ENCODE measurements at places on chromosomes 12 and 14. TPM values are rescaled to one million over a fixed set of nuclear protein-coding genes. Genes with fewer than 3 reads are reported as not detected.

Gene OR5AU1
- total RNA-seq = not detected

Gene FGF23
- not detected for total RNA-seq

DNA sequence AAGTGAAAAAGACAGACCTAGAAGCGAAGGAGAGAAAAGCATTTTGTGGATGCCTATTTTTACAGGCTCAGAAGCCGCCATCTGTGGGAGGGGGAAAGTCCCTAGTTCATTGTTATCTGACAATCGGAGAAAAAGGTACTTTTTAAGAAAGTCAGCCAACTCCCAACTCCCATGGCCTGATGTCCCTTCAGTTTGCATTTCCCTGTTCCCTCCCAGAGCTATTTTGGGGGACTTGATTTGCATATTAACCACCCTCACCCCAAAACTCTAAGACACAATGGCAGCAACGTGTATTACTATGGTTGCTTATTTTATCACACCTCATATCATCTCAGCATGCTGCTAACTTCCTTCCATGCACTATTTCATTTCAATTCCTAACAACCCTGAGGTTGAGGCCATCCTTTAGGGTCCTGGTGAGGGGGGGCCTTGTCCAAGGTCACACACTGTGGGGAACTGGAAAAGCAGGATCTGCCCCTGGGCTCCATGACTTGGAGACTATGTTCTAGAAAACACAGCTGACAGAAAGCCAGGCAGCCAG is 18.7 kb downstream of the HVCN1 start:
- DNase-seq = peak; percentile 69

GRCh38 chr12:754473-754820 is 2.1 kb downstream of the WNK1 start:
- peak; percentile 9 for DNase-seq

- peak; percentile 21 for DNase-seq
These were observed 33.0 kb downstream of the HIGD1C start for GRCh38 chr12:50985322-50985721.

DNA sequence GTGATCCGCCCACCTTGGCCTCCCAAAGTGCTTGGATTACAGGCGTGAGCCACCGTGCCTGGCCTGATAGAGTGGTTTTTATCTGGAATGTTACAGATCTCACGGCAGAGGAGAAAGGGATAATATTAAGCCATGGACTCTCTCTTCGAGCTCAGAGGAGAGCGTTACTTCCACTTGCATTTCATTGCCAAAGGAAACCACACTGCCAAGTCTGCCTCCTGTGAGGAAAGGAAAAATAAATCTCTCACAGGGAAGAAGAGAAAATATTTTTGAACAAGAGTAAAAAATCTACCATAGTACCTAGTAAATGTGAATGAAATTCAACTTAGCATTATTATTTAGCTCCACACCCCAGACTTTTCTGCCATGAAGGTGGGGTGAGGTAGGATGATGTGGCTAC is 319.2 kb upstream of the PRICKLE1 start:
- no peak for DNase-seq

GRCh38 chr12:87311206-87311605 is 718.0 kb downstream of the C12orf50 start:
- no peak for DNase-seq

- DNase-seq = no peak
These were observed 8.9 kb downstream of the SLC7A8 start for GRCh38 chr14:23174296-23175184.

DNA sequence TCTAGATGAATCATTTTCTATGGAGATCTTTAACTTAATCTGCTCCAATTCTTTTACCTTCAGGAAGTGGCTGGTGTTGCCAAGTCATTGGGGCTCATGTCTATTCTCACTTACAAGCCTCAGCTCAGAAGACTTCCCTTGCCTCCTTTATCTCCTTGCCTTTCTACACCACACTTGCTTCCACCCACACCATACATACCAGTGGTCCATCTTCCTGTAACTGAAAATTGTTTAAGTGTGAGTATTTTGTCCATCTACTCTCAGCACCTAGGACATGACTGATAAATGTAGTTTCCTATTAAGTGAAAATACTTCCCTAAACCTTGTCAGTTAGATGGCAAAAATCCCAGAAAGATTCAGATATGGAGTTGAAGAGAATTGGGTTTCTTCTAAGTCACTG is 199.7 kb upstream of the CPNE8 start:
- no peak for DNase-seq

All from activated naive CD4-positive, alpha-beta T cell treated with anti-CD3 and anti-CD28 coated beads for 36 hours (primary cell).